ENCODE measurements at places on chromosomes 1 and 21.

- no peak for DNase-seq
Observed at GRCh38 chr1:59352065-59352464, 55.2 kb downstream of the FGGY start.

GRCh38 chr21:38679534-38679933 lies 126.2 kb upstream of the ETS2 start:
- DNase-seq = peak; percentile 59

GRCh38 chr21:39392981-39393380 lies 44.1 kb upstream of the HMGN1 start:
- DNase-seq = no peak

GRCh38 chr1:44318097-44319088 lies 36.7 kb downstream of the ERI3 start:
- DNase-seq = peak; percentile 77

- DNase-seq = no peak
Observed at GRCh38 chr1:19940486-19941205, 17.2 kb upstream of the PLA2G2E start.

GRCh38 chr1:115524236-115524635 lies 117.5 kb upstream of the VANGL1 start:
- no peak for DNase-seq

GRCh38 chr1:160971618-160972056 lies 17.0 kb upstream of the ITLN2 start:
- DNase-seq = peak; percentile 30

DNA sequence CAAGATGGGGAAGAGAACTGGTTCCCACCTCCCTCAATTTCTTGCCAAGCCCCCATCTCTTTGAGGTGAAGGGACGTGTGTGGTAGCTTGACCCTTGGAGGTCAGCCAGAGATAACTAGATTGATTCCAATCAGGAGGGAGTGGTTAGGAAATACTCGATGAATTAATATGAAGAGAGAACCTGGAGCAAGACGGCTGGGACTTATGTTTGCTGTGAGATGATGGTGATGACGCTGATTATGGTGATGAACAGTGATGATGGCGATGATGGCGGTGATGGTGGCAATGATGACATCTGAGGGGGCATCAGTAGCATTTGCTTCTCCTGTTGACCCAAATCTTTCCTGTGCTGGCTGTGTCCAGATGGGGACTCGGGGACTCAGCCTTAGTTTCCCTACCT lies 724 bp downstream of the PADI1 start:
- DNase-seq = no peak

GRCh38 chr1:82343381-82343780 lies 542.6 kb downstream of the ADGRL2 start:
- DNase-seq = no peak

GRCh38 chr1:107830075-107830474 lies 134.9 kb downstream of the VAV3 start:
- DNase-seq = no peak

DNA sequence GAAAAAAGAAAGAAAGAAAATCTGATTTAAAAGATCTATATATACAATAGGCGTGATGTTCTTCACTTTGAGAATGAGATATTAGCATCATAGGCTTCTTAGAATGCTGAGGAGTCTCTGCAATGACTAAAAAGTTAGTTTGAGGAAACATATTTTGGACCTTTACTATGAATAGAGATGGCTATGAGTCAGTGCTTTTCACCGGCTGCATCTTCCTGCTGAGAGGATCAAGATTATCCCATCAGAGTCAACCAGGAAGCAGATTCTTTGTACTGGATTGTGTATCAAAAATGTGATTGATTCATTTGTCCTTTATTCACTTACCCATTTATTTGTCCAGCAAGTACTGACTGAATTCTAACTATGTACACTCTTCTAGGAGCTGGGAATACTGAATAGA lies 144.2 kb downstream of the KCNK2 start:
- DNase-seq = no peak

- DNase-seq = no peak
Observed at GRCh38 chr1:226098870-226099835, 36.6 kb downstream of the H3-3A start.

DNA sequence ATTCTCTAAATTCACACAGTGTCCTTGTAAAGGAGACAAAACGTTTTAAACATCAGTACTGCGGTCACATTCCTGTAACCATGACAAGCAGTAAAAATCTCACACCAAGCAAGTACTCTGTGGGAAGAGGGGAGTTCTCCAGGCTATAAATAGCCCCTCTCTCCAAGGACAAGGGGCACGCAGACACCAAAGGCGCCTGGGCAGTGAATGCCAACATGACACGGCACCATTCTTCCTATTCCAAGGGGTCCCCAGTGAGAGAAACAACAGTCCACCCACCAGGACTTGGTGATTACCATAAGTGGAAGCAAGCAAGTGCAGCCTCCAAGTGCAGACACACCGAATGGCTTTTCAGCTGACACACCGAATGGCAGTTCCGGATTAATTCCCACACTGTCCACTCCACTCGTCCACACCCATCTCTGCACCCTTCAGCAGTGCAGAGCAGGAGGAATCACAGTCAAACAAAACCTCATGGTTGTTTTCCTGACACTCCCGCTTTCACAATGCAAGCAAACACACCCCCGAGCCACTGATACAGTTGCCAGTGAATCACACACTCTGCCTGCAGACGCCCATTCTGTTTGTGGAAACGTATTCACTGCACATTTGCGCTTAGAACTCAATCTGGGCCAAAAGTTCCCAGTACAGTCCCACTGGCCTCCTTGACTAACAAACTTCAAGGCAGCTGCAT lies 1.8 kb downstream of the PTTG1IP start:
- peak; percentile 54 for DNase-seq

- DNase-seq = peak; percentile 25
Observed at GRCh38 chr1:174393885-174394284, 53.9 kb upstream of the GPR52 start.

- no peak for DNase-seq
Observed at GRCh38 chr1:229344937-229345684, 2.3 kb upstream of the CCSAP start.

GRCh38 chr1:1666526-1666925 lies 7.7 kb upstream of the CDK11B start:
- no peak for DNase-seq

GRCh38 chr1:67469431-67469830 lies 39.2 kb upstream of the SERBP1 start:
- DNase-seq = no peak

DNA sequence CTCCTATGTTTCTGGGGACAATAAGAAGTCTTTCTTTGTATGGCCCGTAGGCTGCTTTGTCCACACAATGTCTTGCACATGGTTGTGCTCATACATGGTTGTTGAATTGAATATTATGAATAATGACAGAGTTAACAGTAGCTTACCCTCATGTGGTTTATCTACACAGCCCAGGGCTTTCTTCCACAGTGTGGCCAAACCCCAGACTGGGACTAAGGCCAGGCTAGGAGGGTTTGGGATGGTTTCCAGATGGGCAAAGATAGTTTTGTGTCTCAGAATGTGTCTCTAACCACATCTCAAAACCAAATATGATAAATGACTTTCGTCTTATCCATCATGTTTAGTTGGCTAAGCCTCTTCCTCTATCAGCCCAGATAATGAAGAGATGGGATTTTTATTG lies 65.2 kb downstream of the CACNA1E start:
- DNase-seq = peak; percentile 36

DNA sequence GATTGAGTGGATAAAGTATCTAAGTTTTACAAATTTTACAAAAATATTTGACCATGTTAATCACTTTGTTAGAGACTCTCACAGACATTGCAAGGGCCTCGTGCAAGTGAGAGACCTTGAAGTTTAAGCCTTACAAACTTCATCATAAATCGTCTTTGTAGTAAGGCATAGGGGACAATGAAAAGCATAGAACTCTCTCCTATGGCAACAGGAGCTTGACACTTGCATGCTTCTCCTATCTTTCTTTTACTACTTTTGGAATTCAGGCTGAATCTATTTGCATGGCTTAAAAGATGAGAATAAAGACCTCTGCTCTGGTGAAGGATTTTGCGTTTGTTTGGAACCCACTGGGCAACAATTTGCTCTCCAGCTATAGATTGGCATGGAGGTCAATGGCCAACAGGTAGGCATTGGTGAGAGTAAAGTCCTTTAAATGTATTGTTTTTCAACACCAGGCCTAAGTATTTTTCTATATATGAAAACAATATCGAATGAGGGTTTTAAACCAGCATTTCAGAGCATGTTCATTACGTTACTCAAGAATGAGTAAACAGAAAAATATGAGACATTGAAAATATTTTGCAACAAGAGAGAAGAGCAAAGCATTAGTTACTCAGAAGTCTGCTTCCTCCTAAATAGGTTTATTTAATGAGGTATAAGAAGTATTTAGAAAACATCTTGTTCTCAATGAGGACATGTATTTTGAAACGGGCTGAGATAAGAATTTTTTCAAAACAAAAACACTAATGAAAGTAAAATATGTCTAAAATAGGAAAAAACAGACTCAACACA lies 192.2 kb downstream of the TGFB2 start:
- DNase-seq = no peak

DNA sequence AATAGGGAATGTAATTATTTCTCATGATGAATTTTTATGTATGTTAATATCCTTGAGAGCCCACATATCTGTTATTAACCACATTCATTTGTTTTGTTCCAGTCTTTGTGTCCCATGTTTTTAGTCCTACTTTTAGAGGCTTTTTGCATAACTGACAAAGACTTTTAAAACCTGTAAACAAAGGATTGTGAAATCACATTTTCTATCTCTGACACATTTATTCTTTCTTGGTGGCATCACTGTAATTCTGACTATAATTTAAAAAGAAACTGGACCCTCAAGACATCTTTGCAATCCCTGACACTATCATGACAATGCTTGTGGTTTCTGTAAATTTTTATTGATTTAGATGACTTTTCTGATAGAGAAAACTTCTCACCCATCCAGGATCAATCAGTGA lies 313.1 kb downstream of the SIPA1L2 start:
- no peak for DNase-seq

GRCh38 chr1:29524285-29525065 lies 288.2 kb downstream of the PTPRU start:
- no peak for DNase-seq

DNA sequence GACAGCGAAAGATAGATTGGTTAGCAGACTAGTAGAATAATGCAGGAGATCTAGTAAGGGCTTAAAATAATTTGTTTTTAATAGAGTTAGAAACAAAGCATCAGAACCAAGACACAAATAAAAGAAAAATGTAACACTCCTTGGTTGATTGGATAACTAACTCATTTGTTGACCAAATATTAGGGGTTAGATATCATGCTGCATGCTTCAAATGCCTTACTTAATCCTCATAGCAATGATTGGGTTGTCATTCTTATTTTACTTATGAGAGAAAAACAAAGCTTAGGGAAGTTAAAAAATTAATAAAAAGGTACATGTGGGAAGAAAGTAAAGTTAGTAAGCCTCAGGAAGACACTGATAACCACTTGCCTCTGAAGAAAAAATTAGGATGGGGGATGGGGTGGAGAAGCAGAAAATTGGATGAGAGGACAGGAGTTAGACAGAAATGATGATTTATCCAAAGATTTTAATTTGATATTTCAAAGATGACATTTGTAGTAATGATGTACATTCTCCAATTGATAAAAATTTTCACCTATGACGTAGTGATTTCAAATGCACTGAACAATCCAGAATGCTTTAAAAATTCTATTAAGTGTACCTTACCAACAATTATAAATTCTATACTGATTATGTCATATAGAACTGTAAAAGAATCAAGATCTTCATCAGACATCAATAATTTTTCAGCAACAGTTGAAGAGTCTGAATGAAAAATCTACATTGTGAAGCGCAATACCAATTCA lies 374.7 kb downstream of the COL11A1 start:
- no peak for DNase-seq

- peak; percentile 16 for DNase-seq
Observed at GRCh38 chr1:11318982-11319381, 46.0 kb downstream of the UBIAD1 start.

GRCh38 chr1:2240270-2241156 lies 12.4 kb downstream of the SKI start:
- DNase-seq = peak; percentile 82

DNA sequence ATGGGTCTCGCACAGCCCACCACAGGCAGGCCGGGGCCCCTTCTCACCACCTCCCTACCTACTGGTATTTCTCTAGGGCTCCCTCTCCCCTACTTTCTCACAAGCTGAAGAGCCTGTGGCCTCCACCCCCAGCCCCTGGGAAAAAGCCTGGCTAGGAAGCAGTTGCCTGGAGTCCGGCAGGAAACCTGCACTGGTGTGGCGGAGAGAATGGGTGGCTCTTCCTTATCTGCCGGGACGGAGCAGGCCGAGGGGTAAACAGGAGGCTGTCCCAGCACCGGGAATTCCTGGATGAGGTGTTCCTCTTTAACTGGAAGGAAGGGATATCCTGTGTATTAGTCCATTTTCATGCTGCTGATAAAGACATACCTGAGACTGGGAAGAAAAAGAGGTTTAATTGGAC lies 125.8 kb downstream of the TLR5 start:
- no peak for DNase-seq

DNA sequence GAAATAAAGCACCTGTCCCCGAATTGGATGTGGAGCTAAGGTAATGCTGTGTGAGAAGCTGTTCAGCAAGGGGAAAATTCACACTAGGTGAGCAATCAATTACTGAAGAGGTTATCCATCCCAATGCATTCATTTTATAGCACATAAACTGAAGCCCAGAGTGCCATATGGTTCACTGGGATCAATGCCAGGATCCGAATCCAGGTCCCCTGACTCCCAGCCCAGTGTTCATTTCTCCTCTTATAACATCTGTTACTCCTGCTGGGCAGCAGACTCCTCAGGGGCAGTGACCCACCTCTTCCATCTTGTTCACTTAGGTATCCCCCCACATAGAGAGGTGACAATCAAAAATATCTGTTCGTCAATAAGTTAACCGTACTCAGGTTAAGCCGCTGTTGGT lies 13.2 kb upstream of the SEC16B start:
- DNase-seq = no peak

- no peak for DNase-seq
Observed at GRCh38 chr21:24175106-24175505, 1432.2 kb downstream of the MRPL39 start.

DNA sequence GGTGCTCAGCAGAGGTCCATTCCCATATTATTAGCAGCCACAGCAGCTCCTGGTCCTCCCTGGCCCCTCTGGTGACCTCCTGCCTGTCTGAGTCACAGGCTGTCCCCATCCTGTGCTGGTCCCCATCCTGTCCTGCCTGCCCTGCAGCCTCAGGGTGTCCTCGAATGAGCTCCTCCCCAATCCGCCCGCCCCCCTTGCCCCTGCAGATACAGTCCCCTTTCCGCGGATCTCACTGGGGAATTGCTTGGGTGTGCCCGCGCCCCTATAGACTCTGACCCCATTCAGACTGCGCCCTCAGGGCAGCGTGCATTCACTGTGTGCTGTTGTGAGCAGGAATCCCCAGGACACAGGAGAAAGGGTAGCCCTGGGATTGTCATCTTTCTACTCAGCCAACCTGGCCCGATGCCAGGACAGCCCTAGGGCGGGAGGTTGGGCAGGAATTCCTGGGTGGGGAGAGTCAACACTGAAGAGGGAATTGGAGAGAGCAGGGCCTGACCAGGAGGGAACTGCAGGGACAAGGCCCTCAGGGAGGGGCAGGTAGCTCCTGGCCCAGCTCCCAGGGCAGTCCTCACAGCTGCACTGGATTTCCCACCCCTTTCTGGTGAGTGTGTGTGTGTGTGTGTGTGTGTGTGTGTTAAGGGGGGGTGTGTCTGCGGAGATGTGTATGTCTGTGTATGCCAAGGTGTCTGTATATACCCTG lies 1.1 kb upstream of the GUCA2A start:
- no peak for DNase-seq
